ENCODE measurements at places on chromosomes 13 and 19.
A peak's percentile ranks its signal among the peaks of the same experiment; 100 is the strongest.

DNA sequence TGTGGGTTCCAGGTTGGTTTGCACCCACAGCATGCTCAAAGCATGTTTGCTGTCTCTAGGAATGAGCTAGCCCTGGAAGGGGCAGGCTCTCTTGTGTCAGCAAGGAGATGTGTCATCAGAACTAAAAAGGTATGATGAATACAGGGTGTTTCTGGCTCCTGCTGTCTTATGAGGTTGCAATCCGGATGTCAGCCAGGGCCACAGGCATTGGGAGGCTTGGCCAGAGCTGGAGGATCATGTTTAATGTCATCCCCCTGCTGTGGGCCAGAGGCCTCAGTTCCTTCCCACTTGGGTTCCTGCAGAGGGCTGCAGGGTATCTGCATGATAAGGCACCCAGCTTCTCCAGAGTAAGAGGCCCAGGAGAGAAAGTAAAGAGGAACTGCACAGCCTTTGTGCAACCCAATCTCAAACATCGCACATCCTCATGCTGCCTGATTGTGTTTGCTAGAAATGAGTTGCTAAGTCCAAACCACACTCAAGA, 193.6 kb downstream of the COL4A1 start:
- peak; percentile 84 for DNase-seq

DNA sequence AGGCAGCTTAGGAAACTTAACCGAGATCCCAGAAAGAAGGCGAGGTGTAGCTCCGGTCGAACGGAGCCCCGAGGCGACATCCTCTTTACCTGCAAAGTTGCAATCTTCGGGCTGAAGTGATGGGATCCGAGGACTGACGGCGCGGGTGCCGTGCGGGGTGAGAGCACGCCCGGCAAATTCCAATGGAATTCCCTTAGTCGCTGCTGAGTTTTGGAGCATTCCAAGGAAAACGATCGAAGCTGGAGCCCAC, 141 bp downstream of the TRPC4 start:
- no peak for DNase-seq

- DNase-seq: no peak
Observed at GRCh38 chr19:3370728-3371591, 4.6 kb downstream of the NFIC start.

DNA sequence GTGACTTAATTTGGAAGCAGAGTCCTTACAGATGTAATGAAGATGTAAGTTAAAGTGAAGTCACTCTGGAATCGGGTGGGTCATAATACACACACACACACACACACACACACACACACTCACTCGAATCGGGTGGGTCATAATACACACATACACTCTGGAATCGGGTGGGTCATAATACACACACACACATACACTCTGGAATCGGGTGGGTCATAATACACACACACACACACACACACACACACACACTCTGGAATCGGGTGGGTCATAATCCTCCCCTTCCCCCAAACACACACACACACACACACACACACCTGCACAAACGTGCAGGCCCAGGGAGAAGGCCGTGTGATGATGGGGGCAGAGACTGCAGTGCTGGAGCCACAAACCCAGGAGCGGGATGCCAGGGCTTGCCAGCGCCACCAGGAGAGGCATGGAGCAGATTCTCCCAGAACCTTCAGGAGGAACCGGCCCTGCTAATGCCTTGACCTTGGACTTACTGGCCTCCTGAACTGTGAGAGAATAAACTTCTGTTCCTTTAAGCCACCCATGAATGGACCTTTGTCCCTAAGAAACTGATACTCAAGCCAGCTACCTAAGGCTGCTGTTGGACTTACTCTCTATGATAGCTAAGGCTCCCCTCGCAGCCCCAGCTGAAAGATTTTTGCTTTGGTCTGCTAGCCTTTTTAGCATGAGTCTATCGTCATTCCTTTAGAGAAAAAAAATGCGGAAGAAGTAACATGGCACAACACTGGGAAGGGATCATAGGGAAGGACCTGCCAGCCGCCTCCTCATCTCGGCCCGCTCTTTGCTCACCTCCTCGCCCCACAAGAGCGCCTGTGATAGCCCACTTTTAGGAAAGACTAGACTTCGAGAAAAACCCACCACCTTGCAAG, 136.2 kb upstream of the RNF113B start:
- DNase-seq: no peak

DNA sequence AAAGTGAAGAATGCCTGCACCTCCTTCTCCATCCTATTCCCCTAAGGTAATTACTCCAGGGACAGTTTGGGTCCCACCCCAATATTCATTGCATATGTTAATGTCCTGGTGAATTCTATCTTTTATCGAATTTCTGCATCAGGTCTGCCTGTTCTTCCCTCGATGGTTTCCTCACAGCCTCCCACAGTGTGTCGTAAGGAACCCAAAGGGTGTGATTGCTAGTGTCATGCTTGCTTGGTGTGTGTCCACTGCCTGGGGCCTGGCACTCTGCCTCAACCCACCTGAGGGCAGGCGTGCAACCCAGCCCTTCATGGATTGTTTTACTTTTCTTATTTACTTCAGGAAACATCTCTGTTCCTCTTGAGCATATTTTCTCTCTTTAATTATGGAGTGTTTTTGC, 60.2 kb upstream of the CYSLTR2 start:
- no peak for DNase-seq

GRCh38 chr13:37473035-37473434, 125.5 kb downstream of the POSTN start:
- DNase-seq: no peak

DNA sequence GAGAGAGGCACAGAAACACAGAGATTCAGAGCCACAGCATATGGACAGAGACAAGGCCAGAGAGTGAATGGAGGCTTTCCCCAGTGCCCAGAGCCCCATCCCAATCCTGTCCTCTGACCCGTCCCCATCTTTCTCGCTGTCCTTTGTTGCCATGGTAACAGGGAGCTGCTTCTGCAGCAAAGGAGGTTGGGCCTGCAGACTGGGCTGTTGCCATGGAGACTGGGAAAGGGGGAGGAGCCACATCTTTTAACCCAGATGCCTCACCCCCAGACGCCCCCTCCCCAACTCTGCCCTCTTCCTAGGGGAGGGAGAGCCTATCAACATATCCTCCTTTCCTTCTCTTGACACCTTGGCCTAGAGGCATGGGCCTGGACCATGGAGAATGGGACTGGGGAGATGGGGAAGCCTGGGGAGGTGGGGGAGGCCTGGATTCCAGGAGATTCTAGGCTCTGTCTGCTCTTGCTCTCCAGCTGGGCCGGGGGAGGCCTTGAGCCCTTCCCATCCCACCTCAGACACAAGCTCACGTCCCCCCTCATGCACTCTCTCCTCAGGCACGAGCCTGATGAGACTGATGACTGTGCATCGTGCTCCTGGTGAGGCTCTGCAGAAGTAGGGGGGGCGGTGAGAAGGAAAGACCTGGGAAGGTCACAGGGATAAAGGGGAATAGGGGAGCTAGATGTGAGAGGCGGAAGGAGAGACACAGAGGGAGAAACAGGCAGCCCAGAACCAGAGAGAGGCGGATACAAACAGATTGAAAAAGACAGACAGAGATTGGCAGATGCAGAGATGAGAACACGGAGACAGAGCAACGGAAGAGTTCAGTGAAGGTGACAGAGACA, 2.1 kb upstream of the ATP1A3 start:
- no peak for DNase-seq

DNA sequence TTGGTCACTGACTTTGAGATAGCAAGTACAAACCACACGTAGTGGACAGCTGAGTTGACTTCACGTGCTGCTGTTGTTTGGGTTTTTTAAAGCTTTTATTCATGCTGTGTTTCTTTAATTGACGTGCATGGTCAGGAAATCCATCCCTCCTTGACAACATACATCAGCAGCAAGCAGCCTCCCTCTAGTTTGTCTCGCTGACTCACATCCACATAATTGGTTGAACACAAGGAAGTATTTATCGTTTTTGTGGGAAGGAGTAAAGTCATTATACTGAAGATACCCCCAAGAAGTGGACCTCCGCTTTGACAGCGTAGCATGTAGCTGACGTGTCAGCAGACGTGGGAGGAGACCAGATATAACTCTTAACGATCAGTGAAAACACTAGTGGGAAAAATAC, 355.8 kb downstream of the MYO16 start:
- DNase-seq: no peak

DNA sequence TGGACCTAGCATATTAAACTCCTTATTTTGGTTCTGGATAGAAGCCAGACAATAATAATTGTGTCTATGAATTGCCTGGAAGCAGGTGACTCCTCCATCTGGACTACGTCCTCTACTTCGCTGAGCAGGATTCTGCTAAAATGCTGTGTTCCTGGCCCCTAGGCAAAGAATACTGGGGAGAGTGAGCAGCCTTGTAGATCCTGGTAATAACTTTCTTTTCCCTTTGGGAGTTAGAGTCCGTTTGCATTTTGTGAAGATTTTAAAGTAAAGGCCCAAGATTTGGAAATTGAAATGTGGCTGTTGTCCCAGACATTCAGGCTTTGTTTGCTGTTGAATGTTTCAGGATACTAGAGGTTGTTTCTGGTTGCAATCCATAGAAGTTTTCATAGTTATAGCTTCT, 511.9 kb upstream of the KLF12 start:
- DNase-seq: no peak

Data from fibroblast of lung (primary cell).